ENCODE measurements at places on chromosomes 2 and 18. TPM values are rescaled to one million over a fixed set of nuclear protein-coding genes. Genes with fewer than 3 reads are reported as not detected.

CYRIA gene
- under 0.01 TPM for total RNA-seq

IMPACT gene
- total RNA-seq = 4.6 TPM

GRCh38 chr18:8765783-8766463 is 60.6 kb downstream of the MTCL1 start:
- DNase-seq = no peak

- no peak for DNase-seq
Observed at GRCh38 chr2:217656316-217656715, 346.5 kb downstream of the TNS1 start.

DNA sequence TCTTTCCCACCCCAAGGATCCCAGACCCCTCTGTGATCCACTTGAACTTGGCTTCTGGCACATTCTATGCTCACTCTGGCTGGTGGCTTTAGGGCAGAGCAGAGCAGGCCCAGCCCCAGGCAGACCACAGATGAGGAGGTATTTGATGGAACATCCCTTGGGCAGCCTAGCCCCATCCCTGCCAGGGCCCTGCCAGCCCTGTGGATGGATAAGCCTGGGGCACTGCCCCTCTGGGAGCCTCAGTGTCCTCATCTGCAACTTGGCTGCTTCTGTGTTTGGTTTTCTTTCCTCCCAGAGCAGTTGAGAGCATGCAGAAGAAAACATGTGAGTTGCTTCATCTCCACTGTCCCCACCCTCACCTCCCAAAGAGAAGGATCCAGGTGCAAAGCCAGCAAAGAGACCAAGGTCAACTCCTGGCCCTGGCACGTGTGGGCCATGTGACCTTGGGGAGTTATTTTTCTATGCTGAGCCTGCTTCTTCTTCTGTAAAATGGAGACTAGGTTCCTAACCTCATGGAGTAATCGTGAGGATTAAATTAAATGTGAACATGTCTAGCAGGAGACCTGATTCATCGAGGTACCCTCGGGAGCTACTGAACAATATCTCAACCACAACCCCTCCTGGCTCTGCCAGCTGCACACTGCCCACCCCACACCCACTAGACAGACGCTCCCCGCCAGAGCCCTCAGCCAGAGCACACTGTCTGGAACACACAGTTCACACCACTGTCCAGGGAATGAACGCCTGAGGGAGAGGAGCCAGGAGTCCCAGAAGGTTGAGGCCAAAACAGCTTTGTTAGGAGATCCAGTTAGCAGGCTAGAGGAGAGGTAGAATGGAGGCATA is 14.6 kb upstream of the TNS1 start:
- no peak for DNase-seq

GRCh38 chr18:61847164-61847791 is 45.5 kb downstream of the RNF152 start:
- no peak for DNase-seq

DNA sequence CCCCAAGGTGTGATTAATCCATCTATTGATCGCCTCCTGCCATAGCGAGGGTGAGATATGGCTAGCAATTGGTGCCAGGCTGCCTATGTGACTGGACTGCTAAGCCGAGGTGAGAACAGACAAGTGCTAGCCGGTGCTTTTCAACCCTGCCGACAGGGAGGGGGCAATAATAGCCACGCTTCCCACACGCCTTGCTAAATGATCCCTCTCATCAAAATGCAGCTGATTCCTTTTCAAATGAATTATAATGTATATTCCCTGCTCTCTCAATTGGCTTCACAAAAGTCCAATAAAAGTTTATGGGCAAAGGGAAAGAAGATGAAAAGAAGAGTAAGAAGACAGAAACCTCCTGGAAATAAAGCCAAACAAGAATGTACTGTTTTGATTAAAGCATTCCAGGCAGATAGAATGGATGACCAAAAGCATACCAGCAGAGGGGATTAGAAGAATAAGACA is 235.6 kb downstream of the ICOS start:
- DNase-seq = no peak

DNA sequence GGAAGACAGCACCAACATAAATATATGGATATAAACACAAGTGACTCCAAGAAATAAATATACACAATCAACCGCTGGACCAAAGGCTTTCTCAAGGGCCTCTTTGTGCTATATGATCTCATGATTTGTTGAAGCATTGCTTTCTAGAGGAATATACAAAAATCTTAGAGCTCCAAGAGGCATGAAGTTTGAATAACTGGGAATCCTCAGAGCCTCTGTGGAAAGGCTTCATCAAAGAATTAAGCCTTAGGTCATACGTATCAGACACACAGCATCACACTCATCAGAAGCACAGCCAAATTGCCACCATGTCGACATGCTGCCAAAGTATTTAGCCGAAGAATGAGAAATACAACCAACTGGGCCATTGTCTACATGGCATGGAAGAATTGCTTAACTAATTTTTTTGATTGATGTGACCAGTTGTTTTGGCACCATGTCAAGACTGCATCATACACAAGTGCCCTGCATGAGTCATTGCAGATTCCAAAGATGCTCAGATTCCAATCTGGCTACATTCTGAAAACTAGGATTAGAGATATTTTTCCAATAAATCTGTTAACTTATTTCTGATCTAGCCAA is 860.6 kb upstream of the ZEB2 start:
- no peak for DNase-seq

DNA sequence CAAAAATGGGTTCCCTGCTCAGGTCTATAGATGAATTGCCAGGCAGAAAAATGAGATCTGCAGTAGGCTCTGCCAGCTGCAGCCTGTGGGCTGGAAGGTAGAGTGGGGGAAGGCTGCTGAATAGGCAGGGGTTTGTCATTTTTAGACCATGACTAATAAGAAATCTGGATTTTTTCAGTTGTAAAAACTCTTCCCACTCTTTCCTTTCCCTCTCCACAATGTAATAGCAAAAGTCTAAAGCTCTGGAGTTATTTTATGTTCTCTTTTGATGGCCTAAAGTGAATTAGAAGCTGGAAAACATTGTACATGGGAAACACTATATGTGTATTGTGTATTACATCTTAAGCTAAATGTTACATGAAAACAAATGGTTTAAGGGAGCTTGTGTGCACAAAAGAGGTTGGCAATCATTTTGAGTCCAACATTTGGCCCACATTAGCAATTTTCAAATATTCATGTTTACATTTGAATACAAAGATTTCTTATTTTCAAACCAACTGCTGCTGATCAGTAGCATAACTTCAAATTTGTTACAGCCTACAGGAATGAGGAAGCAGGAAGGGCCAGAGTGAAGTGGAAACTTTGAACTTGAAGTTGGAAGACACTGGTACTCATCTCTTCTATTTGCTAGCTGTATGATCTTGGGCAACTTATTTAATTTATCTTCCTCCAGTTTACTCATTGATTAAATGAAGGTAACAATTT is 407.1 kb downstream of the SLC4A3 start:
- no peak for DNase-seq

DNA sequence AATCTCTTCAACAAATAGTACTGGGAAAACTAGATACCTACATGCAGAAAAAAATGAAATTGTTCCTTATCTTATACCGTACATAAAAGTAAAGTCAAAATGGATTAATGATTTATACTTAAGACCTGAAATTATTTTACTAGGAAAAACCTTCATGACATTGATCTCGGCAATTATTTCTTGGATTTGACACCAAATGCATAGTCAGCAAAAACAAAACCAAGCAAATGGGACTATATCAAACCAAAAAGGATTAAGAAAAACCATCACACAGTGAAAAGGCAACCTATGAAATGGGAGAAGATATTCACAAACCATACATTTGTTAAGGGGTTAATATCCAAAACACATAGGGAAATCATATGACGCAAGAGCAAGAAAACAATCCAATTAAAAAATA is 433.6 kb downstream of the LRATD1 start:
- DNase-seq = no peak

DNA sequence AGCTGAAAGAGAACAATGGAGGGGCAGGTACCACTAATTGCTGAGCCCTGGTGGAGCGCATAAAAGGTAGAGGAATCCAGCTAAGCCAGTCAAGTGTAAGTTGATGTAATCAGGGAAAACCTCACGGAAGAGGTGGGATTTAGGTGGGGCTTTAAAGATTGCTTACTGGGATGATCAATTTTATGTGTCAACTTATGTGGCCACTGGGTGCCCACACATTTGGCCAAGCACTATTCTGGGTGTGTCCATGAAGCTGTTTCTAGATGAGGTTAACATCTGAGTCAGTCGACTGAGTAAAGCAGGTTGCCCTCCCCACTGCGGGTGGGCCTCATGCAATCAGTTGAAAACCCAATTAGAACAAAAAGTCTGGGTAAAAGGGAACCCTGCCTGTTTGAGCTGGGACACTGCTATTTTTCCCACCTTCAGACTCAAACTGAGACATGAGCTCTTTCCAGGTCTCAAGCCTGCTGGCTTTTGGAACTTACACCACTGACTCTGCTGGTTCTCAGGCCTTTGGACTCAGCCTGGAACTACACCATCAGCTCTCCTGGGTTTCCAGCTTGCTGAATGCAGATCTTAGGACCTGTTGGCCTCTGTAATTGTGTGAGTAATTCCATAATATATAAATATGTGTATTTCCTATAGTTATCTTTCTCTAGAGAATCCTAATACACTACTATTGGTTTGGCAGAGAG is 67.3 kb downstream of the MYO5B start:
- DNase-seq = no peak

- no peak for DNase-seq
Observed at GRCh38 chr2:11610624-11611242, 59.3 kb downstream of the NTSR2 start.

Data from stomach (tissue), 19 donors.